ENCODE measurements at places on chromosomes 3 and 15.

- no peak for ATAC-seq
Observed at GRCh38 chr3:50297384-50297775, 1.8 kb downstream of the HYAL3 start.

DNA sequence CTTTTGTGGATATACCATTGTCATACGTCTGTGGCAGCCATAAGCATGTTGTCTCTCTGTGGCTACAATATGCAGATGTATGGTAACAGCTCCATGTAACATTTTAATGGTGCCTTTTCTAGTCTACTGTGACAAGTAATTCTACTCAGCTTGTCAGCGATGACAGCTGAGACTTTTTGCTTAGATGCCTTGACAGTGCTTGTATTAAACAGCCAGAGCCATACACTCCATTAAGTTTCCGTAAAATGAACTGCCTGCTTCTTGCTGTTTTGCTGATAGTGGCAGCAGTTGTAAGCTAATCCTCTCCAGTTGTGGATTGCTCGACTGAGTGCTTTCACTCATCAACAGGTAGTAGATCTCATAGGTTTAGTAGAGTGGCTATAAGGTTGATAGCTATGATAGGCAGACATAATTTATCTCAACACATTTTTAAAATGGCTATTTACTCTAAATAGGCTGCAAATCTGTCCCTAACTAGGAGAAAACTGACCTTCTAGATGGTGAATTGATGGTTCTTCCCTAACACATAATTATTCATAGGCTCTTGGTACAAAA, 260.2 kb upstream of the NAALADL2 start:
- no peak for ATAC-seq

GRCh38 chr15:99965376-99965775, 232.1 kb upstream of the LYSMD4 start:
- ATAC-seq, result no peak

- ATAC-seq, result peak; percentile 15
Observed at GRCh38 chr3:100563652-100564211, 45.7 kb upstream of the ADGRG7 start.

- no peak for ATAC-seq
Observed at GRCh38 chr15:73058437-73058836, 6.2 kb downstream of the NEO1 start.

DNA sequence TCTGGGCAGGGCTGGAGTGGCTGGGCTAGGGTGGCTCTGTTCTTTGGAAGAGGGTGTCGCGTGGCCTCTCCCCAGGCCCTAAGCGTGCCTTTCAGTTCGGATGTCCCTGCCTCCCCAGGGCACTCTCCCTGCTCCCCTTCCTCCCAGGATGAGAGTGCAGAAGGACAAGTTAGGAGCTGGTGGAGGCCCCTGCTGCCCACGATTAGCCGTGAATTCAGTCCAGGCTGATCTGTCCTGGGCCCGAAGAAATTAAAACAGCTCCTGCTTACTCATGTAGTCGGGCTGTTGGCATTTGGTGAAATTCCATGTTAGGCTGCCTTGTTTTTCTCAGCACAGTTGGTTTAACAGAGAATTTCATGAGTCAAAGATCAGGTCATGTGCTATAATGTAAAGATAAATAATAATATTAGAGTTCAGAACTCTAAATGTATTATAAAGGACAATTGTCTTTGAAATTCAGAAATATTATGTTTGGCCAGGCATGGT, 24.5 kb downstream of the NIPA1 start:
- ATAC-seq, result no peak

- ATAC-seq, result 0 out of 3 replicates have a peak, but pooled peaks have one; percentile 37
Observed at GRCh38 chr15:92226020-92226612, 167.6 kb upstream of the ST8SIA2 start.

DNA sequence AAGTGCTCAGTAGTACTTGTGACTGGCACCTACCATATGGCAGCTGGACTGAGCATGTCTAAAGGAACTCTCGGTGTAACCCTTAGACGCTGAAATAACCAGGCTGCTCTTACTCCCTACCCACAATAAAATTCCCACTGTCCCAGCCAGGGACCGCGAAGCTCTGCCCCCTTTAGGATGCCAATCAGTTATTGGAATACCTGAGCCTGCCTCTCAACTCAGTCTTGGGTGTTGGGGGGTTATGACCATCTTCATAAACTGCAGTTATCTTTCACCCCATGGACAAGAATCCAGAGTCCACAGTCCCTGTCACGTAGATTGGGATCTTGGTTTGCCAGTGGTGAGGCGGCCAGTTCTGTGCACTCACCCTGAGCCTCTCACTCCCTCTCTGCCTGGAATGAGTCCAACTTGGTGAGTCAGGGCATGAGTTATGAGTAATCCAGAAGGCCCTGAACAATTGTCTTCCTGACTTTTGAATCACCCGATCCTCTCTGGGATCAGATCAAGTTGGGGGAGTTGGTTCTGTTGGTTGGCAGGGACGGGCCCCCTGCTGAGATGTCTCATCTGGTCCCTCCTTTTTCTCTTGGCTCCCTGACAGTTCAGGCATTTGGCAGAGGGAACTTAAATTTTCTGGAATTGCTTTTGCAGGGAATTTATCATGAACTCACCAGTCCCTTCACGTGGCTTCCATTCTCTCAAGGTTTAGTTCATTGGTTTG, 120.1 kb upstream of the UBE2E1 start:
- ATAC-seq, result peak; percentile 99

DNA sequence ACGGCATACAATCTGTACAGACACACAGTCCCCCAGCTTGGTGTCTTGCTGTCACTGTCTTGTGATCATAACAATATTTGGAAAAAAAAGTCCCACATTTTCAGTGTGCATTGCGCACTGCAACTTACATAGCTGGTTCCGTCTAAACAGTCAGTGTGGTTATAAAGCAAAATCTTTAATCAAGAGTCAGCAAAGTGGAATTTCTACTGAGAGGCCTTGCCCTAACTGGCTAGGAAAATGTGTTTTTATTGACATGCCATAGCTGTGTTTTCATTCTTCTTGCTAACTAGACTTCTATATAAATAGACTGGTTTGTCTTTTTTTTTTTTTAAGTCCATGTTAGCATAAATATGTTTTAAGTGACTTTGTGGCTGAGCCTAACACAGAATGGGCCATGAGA, 174.8 kb downstream of the POLR2M start:
- no peak for ATAC-seq

DNA sequence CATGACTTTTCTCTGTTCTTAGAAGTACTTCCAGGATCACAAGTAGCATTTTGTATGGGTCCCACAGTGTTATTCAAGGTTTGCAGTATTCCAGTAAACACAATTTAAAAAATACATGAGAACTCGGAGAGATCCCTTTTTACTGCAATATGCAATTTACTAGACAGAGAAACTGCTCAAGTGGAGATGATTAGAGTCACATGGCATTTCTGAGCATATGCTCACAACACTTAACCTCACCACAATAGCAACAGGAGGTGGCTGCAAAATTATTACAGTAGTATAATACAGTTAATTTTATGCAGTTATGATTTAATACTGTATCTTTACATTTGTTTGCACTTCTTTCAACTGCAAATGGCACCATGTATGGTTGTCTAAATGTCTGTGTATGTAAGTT, 87.5 kb downstream of the PIK3CB start:
- no peak for ATAC-seq

DNA sequence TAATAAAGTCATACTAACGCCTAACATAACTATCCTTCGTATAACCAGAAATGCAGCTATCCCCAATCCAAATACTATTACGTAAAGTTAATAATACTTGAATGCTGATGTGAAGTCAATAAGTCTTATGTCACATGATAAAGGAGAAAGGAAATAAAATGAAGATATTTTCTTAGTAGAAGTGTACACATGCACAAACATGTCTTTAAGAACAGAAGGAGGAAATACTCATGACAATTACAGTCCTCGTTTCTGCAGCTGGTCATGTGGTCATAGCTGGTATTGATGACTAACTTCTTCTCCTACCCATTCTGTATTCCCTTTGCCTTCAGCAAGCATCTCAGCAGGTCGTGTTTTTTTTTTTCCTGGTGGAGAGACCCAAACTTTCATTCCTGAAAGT, 244.3 kb downstream of the CHL1 start:
- no peak for ATAC-seq

- no peak for ATAC-seq
Observed at GRCh38 chr15:29323557-29323956, 53.9 kb upstream of the NSMCE3 start.

GRCh38 chr3:38346587-38347410, at the start of gene XYLB:
Gene XYLB, plus strand, starts transcription at chr3:38346785. Its CDS starts 84 bp downstream, at chr3:38346869.
- ATAC-seq, result peak; percentile 100

- no peak for ATAC-seq
Observed at GRCh38 chr15:26109203-26109602, 246.1 kb upstream of the ATP10A start.

GRCh38 chr15:94477913-94478553, 246.7 kb downstream of the MCTP2 start:
- ATAC-seq, result no peak

- ATAC-seq, result no peak
Observed at GRCh38 chr3:52289338-52289746, 1.7 kb downstream of the GLYCTK start.

GRCh38 chr15:100049936-100050876, 291.6 kb downstream of the ADAMTS17 start:
- no peak for ATAC-seq

- peak; percentile 84 for ATAC-seq
Observed at GRCh38 chr3:140942221-140943104, 827 bp downstream of the SLC25A36 start.

DNA sequence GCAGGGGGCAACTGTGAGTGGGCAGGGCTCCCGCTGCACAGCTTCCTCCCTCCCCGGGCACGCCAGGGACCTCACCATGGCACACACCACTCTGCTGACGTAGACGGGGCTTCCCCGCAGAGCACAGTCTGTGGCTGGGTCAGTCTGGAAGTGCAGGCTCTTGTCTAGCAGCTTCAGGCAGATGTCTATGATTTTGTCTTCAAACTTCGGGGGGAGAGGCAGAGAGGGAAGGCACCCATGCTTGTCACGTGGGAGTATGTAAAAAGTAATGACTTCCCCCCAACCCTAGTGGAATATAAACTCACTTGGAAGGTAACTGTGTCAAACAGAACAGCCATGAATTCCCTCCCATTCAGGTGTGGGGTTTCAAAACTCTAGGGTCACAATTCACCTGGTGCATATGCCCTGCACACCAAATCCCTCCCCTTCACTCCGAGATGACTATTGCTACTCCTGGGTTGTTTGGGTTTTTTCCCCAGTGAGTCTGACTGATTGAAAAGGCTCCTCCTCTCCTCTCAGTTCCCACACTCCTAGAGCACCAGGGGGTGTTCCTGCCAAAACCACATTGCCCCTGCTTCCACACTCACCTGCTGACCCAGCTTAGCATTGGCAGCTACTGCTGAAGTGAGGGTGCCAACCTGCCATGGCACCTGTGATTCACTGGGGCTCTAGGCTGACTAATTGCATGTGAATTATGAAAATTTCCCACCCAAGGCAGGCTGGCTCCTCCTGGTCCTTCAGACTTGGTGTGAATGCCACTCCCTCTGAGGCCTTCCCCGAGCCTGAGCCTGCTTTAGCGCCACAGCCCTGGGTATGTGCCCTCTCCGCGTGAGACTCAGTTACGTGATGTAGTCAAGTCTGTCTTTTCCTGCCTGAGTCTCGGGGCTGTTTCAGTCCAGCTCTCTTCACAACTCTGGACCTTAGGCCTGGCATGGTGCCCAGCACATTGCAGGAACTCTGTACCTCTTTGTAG, 13.0 kb downstream of the TGM5 start:
- peak; percentile 44 for ATAC-seq

DNA sequence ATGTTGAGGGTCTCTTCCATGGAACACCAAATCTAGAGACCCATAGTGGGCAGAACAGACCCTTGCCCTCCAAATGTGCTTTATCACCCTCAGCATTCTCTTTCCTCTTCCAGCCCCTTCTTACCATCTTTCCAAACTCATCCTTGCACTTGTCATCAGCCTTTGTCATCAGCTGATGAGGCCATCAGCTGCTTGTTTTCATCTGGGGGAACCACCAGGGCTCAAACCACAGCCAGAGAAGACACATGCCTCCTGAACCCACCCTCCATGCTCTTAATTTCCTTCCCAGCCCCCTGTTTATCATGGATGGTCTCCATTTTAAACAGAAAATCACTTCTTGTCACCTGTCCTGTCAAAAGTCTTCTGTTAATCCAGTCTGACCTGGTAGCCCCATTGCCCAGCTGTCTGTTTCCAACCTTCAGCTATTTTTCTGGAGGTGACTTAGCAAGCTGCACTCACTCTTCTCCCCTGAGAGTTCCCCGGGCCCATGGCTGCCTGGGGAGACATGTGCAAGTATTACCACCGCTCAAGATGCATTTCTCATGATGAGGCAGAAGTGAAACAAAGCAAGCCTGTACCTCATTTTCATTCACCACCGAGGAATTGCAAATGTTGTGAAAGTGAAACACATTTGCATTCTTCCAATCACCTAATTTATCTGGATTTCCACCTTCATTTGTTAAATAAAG, 14.7 kb upstream of the SYNM start:
- no peak for ATAC-seq

GRCh38 chr15:62897634-62898033, 144.9 kb upstream of the TPM1 start:
- no peak for ATAC-seq

GRCh38 chr3:14633819-14634424, 17.6 kb upstream of the CCDC174 start:
- ATAC-seq, result peak; percentile 93

- ATAC-seq, result no peak
Observed at GRCh38 chr3:66948041-66948440, 50.1 kb upstream of the KBTBD8 start.

DNA sequence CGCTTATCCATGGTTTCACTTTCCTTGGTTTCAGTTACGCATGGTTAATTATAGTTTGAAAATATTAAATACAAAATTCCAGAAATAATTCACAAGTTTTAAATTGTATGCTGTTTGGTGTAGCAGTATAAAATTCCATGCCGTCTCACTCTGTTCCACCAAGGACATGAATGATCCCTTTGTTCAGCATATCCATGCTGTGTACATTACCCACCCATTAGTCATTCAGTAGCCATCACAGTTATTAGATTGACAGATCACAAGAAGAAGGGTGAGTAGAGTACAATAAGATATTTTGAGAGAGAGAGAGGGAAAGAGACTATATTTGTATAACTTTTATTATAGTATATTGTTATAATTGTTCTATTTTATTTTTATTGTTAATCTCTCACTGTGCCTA, 535.5 kb downstream of the SQOR start:
- ATAC-seq, result no peak

GRCh38 chr15:34729056-34729455, 25.7 kb downstream of the GJD2 start:
- ATAC-seq, result no peak

- no peak for ATAC-seq
Observed at GRCh38 chr3:169699536-169700050, 36.1 kb upstream of the MECOM start.

DNA sequence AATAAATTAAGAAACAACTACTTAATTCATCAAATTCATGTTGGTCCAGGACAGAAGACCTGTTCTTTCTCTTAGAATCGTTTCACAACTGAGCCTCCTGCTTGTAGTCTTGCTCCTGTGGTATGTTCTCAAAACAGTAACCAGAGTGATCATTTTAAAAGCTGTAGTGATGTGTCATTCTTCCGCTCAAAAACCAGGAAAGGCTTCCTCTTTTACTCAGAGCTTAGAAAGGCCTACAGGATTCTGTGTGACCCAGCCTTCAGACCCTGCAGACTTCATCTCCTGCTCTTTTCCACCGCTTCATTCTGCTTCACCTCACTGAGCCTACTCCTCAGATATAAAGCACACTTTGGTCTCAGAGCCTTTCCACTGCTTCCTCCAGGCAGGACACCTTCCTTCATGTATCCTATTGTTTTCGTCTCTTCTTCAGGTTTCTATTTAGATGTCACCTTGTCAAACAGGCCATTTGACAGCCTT, 22.7 kb downstream of the ST6GAL1 start:
- ATAC-seq, result no peak
